ENCODE measurements at places on chromosomes 2 and 18.

- no peak for DNase-seq
These were observed 16.9 kb downstream of the C2orf74 start for GRCh38 chr2:61178603-61179545.

GRCh38 chr18:70553245-70553935 is 264.5 kb downstream of the SOCS6 start:
- no peak for DNase-seq

DNA sequence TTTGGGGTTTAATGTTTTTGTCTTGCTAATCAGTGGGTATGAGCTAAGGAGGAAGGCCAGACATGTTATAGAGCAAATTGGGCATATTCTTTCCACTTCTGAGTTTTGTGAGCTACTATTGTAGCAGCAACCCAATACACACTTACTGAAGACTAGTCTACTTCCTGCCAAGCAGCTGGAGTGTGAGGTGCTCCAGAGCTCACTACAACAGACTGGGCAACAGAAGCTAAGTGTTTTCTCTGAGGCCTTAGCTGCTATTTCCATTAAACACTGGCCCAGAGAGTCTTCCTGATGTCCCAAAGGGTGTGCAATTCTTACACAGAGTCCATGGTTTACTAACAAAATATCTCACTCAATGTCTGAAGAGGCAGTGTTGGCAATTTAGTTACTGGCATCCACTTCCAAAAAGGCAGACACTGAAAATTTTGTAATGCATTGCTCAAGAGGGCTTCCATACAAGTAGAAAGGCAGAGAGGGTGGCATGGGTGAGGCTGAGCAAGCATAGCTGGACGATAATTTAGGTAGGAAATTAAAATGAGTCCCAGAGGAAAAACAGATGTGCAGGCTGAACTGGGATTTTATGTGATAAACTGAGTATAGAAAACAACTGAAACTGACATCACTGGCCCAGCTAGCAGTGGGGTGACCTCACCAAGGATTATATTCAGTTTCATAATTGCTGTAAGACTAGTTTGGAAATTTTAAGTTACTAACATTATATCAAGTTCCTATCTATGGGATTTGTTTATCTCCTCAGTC is 68.6 kb downstream of the ZC3H6 start:
- no peak for DNase-seq

DNA sequence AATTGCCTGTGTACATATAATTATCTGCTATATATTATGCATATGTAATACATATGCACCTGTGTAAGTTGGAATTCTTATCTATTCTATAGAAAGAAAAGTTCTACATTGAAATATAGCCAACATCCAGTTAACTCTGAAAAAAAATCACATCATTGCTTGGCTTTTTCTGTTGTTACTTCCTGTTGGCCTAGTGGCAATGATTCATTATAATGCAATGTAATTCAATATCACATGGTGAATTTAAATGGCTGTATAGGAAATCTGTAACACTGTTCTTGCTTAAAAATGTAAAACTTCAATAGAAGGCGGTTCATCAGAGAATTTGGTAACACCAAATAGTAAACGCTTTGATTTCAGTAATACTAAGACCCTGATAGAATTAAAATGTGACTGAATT is 44.5 kb upstream of the MAP4K3 start:
- peak; percentile 17 for DNase-seq

- no peak for DNase-seq
These were observed 9.2 kb downstream of the CHST9 start for GRCh38 chr18:27175914-27176313.

- DNase-seq, result no peak
These were observed 195.2 kb downstream of the NRP2 start for GRCh38 chr2:205877496-205877895.

- no peak for DNase-seq
These were observed 217.9 kb upstream of the RAB6C start for GRCh38 chr2:129761569-129762021.

- DNase-seq, result no peak
These were observed 73.2 kb upstream of the LCLAT1 start for GRCh38 chr2:30373881-30374302.

GRCh38 chr2:42327125-42327524 is 33.9 kb downstream of the COX7A2L start:
- no peak for DNase-seq

- DNase-seq, result no peak
These were observed 1250.2 kb downstream of the LRP1B start for GRCh38 chr2:140880573-140880972.
